NCI-H1092 (cell line): ENCODE measurements at places on chromosomes 5 and 9.

DNA sequence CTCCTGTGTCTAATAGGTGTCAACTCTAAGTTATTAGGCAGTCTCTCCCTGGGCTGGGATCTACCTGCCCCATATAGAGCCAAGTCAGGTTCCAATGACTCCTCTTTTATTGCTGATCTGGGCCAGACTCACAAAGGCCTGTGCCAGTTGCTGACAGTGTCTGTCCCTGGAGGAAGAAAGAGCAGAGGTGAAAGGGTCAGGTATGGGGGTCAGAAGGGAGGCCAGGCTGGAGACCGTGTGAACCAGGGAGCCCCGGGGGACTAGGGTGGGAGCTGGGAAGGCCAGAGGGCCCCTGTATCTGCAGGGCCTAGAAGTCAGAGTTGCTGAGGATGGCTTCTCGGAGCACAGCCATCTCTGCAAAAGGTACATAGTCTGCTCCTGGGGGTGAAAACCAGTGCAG is 3.5 kb upstream of the HINT2 start:
- DNase-seq, result no peak

- DNase-seq, result no peak
Measured at GRCh38 chr5:175814691-175815090, 56.7 kb upstream of the CPLX2 start.

DNA sequence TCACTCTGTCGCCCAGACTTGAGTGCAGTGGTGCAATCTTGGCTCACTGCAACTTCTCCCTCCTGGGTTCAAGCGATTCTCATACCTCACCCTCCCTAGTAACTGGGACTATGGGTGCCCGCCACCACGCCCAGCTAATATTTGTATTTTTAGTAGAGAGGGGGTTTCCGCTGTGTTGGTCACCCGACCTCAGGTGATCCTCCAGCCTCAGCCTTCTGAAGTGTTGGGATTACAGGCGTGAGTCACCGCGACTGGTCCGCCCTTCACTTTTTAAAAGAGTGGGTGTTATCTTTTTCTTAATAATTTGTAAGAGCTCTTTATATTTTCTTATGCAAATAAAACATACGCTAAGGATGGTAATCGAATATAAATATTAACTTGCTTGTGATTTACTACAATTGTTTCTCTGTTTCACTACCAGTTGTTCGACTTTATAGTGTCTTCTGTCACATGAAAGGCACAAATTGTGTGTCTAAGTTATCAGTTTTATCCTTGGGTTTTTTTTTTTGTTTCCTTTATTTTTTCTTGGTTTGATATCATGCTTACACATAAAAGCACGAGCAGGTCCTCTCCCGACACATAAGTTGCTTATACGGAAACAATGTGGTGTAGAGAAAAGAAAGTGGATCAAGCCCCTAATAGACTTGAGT is 1.9 kb upstream of the GPBP1 start:
- DNase-seq, result no peak

DNA sequence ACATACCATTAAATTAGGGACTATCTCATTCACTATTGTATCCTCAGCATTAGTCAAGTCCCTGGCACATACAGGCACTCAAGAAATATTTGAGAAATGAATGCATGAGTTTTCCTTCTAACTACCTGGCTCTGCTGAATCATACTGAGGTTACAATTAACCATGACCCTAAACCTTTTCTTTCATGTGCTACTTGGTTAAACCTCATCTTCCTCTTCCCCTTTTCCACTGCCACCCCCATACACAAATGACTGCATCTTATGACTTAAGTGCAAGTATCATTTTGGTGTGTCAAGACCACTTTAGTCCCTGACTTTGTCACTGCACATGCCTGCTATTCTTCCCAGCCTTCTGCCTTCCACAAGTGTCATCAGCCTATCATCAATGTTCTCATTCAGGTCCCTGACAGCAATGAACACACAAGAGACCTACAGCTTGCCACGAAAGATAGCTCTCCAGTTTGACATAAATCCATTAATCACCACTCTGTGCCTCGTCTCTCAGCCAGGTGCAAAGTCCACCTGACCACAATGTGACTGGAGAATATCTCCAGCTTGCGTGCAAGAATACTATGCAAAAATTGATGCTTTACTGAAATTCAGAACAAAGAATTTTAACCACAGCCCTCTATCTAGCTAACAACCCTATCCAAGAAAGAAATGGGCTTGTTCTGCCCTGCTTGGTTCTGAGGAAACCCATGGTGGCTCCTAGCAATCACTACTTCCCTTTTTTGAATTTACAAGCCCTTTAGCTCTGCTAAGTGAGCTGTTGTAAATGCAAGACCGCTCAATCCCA is 74.5 kb downstream of the MAPKAP1 start:
- no peak for DNase-seq

GRCh38 chr5:96816411-96816939 is 8.7 kb upstream of the ERAP1 start:
- no peak for DNase-seq

- DNase-seq, result no peak
Measured at GRCh38 chr9:78756813-78757510, 460.0 kb downstream of the PSAT1 start.

GRCh38 chr9:8880060-8880459 is 1080.5 kb upstream of the DMAC1 start:
- peak; percentile 75 for DNase-seq

DNA sequence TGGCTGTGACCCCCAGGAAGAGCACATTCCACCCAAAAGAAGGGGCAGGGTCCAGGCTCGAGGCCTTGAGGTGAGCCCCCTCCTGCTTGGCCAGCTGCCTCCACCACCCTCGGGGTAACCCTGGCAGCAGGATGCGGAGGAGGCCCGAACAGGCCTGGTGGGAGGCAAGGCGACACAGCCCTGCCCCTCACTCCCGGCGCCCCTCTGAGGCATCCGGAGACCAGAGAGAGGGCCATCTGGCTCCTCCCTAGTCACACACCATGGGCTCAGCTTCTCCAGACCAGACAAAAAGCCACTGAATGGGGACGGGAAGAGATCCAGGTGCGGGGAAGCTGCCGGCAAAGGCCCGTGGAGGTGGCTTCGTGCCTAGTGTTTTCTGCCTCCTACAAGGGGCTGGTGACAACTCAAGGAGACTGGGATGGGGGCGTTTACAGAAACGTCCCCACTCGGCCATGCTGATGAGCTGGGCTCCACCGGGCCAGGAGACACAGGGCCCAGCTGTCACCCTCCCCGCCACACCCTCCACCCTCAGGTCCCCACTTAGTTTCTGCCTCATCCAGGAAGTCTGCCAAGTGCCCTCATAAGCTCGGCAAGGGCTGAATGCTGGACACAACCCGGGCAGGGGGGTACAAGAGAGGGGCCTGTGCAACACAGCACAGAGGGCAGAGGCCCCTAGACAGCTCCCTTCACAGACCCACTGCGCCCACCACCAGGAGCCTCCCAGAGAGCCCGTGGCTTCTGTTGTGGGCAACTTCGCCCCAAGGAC is 41.9 kb downstream of the NACC2 start:
- peak; percentile 7 for DNase-seq

- no peak for DNase-seq
Measured at GRCh38 chr5:103842936-103843335, 280.3 kb upstream of the NUDT12 start.

GRCh38 chr9:76896035-76896434 is 9.9 kb downstream of the PRUNE2 start:
- DNase-seq, result no peak

GRCh38 chr9:1718836-1719235 is 296.3 kb upstream of the SMARCA2 start:
- DNase-seq, result no peak

GRCh38 chr5:35138232-35138631 is 90.5 kb upstream of the AGXT2 start:
- no peak for DNase-seq

DNA sequence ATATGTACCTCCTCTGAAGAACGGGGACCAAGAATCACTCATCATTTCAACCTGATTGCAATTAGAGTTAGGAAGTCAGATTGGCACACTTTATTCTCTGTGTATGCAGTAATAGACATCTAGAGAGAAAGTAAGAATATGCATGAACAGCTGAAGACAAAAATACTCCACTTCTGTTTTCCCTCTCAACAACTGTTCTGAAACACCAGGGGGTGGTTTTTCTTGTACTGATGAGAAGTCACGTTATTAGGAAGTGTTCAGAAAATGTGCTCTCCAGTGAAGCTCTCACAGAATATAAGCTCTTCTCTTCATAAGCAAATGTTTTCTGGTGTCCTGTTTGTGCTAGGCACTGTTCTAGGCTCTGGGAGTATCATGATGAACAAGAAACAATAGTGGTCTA is 531.7 kb upstream of the C9orf72 start:
- DNase-seq, result no peak

DNA sequence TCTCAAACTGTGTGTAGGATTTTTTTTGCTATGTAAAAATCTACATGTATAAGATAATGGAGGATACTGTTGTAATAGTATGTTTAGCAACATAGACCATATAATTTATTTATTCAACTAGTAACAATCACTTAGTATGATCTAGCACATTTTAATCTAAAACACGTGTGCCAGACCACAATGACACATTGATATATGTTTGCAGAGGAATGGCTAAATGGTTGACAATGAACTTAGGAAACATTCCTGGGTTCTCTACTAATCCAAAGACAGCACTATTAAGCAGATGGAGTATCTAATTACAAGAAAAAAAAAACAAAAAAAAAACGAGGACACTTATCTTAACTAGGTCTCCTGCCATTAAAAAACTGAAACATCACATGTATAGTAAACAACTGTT is 261.7 kb upstream of the PAPPA start:
- no peak for DNase-seq
